ENCODE measurements at places on chromosomes 4 and X.

GRCh38 chr4:181982437-181982836, 260.8 kb upstream of the TENM3 start:
- no peak for DNase-seq

GRCh38 chr4:164337219-164337944, 416.5 kb upstream of the SMIM31 start:
- DNase-seq, result no peak

DNA sequence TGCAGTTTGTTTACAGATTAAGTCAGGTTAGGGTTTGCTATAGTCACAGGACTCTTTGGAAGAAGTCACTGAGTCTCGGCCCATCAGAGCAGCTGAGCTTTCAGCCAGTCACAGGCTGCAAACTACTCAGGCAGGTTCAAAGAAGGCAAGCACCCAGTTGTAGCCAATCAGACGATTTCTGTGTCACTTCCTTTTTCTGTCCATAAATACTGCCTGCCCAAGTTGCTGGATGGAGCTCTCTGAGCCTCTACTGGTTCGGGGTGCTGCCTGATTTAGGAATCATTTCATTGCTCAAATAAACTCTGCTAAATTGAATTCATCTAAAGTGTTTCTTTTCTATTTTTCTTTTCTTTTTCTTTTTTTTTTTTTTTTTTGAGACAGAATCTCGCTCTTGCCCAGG, 7.3 kb upstream of the SH3BP2 start:
- no peak for DNase-seq

DNA sequence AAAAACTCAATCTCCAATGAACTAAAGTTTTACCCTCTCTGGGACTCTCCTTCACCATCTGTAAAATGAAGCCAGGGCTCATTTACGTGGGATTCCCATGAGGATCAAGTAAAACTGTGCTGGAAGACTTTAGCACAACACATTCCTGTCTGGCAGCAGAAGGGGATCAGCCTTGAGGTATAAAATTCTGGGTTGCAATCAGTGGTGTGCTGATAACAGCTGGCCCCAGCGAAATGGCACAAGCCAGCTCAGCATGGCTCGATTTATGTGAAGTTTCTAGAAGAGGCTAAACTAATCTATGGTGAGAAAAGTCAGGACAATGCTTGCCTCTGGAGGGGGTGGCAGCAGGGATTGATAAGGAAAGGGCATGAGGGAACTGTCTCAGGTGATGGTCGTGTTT, 28.4 kb downstream of the ZNF630 start:
- DNase-seq, result no peak

DNA sequence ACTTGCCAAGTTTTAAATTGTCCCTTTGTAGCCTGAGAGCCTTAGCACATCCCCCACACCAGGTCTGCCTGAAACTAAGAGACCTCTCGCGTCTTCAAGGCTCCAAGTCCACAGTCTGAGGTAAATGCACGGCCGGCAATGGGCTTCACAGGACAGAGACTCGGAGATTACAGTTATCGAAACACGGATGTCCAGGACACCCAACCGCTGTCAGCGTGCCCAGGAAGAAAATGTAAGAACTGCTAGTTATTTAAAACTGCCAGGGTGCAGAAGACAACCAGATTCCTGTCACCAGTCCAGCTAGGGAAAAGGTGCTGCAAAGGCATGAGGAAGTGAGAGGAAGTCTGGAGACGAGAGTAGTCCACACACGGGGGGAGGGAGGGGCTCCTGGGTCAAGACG, 28.9 kb downstream of the ZNF827 start:
- no peak for DNase-seq

- no peak for DNase-seq
These were observed 33.9 kb downstream of the RTL3 start for GRCh38 chrX:78624962-78625909.

DNA sequence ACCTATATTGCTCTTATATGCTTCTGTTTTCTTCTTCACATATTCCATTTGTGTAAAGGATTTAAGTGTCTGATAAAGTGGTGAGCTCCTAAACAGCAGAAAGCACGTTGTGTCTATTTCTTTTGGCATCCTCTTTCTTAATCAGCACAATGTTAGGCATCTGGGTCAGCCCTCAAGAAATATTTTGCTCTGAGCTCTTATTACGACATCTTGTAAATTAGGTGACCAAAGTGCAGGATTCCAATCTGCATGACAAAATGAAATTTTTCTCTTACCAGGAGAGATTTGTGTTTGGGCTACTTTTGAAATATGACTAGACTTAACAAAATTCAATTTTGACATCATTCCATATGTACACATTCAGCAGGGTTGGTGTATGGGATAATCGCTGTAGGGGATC, 210.0 kb upstream of the IGFBP7 start:
- no peak for DNase-seq

DNA sequence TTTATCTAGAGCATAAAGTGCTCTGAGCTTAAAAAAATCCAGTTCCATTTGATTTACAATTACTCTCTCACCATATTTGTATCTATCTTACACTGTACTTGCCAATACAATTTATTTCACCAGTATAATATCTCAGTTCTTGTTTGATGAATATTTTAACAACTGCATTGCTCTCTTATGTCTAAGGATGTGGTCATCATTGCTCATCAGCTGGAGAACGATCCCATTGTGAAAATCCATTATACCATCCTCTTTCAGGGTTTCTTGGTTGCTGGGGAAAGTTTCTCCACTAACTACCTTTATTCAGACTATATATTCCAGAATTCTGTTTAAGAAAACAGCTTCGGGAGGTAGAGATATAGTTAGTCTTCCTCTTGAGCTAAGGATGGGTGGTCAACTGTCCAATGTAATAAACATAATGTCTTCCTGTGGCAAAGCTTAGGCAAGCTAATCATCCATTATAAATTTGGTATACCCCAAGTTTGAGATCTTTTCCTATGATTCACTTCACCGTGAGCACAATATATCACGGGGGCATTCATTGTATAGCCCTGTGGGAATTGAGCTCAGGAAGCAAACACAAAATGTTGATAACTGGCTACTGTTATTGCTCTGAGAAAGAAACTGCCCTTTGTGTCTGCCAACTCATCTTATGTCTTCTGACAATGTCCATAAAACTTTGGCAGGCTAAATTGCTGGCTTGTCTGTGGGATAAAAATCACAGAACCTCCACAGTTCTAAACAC, 2361.9 kb downstream of the ARAP2 start:
- DNase-seq, result no peak

- no peak for DNase-seq
These were observed 224.2 kb downstream of the STIM2 start for GRCh38 chr4:27084685-27085361.

DNA sequence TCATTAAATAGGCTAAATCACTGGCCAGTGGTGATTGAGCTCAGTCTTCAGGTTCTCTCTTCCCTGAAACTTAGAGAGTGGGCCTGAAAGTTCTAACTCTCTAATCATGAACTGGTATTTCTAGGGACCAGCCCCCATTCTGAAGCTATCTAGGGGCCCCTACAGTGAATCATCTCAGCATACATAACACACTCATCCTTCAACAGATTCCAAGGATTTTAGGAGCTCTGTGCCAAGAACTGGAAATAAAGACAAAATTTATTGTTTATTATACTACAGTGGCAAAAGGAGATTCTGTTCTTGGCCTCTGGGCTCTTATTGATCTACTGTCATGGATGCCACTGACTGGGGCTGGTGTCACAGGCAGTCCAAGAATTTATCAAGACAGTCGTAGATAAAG, 263.8 kb upstream of the IGFBP7 start:
- no peak for DNase-seq

DNA sequence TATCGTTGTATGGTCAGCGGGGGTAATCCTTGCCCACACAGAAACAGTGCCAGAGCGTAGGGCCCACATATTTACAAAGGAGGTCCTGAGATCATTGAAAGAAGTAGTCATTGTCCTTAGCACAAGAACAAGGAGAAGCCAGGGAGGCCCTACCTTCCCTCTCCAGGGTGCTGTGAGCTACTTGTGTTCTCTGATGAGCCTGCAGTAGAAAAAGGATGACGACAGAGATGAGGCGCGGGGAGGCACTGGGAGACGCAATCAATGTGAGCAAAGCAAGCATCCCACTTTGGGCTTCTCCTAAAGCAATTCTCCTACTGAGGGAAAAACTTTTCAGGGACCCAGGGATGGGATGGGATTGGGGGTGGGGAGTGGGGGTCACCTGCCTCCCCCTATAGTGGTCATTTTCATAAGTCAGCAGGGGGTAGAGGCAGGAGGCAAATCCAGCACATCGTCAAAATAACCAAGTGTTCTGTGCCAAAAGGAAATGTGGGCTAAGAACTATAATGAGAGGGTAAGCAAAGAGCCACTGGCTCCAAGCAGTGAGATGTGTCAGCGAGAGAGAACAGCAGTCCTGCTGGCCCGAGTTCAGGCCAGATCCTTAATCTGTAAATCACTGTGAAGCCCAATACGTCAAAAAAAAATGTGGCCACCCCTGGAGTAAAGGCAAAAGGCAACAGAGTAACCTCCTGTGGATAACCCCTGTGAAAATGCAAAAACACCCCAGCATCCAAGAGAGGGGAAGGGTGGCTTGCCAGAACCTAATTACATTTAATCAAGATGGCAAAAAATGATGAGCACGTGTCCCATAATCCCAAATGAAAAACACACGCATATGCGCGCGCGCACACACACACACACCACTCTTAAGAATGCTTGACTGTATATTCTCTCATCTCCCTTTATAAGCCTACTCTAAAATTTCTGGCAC, 136.6 kb upstream of the HHIP start:
- no peak for DNase-seq
